NCI-H2081 (cell line): ENCODE measurements at places on chromosomes 11 and 22.

- no peak for DNase-seq
Measured at GRCh38 chr11:26905368-26905767, 88.5 kb upstream of the FIBIN start.

- DNase-seq: no peak
Measured at GRCh38 chr11:102617466-102618008, 7.6 kb downstream of the MMP20 start.

DNA sequence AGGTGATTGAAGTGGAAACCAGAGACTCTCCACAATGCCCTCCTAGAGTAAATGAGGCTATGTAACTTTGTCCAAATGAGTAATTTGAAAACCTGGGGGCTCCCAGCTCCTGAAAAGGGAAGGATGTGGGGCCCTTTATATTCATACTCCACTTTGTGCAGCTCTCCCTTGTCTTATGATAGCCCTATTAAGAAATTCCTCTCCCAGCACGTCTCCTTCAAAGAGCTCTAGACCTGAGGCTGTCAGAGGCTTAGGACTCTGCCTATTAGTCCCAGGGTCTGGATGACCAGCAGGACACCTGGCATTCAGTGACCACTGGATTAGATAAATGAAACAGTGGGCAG, 2.1 kb downstream of the SLC43A1 start:
- no peak for DNase-seq

DNA sequence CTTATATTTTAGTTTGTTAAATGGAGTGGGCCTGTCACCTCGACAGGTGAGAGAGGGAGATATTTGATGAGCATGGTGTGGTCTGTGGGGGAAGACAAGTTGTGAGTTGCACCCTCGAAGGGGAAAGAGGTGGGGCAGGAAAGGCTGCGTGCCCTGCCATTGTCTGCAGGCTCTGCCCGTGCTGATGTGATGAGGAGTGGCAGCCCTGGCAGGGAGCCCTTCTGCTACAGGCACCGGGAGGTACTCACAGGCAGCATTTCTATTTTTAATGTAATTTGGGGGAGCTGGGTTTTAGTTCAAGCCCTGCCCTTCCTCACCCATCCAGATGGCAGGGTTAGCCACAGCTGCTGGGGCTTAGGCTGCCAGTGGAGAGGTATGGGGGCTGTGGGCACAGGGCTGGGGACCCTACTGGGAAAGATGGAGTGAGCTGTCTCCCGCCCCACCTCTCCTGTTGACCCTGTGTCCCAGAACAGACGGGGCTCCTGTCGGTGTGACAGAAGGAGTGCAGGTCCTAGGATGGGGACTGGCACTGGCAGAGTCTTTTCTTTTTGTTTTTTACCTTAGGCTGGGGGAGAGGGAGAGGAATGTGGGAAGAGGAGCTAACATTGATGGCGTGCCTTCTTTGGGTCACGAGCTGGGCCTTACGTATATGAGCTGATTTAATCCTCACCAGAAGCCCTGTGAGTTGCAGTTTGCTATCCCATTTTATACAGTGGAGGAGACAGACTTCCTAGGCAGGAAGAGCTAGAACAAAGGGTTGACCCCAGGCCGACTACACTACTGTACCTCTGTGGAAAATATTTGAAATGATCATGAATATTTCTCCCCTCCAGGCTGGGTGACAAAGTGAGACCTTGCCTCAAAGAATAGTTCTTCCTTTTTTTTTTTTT, 51.6 kb downstream of the CEP164 start:
- no peak for DNase-seq

DNA sequence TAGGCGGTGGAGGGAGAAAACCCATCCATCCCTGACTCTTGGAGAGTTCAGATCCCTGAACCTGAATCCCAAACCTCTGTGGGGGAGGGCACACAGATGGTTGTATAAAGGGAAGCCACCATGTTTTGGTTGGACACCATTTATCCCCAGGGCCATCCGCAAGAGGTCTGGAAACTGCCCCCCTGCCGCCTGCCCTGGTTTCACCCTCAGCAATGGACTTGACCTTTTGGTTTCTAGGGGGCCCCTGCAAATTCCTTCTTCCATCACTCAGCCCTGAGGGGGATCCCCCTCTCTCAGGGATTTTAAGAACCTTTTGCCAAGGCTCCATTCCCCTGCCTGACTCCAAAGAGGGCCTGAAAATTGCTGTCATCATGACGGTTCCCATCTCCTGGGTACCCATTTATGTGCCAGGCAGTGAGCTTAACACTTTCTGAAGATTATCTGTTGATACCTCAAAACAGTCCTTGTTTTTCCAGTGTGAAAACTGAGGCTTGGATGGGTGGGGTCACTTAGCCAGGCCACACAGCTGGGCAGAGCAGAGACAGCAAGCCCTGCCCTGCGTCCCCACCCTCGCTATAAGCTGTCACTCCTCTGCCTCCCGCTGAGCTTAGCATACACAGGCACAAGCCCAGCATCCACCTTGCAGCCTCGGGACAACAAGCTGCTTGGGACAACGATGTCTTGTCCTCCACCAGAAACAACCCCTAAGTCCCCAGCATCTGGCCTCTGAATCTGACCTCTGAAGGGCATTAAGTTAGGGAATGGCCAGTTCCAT, 33.2 kb upstream of the CRYBB3 start:
- DNase-seq: no peak

GRCh38 chr11:72751116-72752087, 806 bp downstream of the ARAP1 start:
- no peak for DNase-seq

DNA sequence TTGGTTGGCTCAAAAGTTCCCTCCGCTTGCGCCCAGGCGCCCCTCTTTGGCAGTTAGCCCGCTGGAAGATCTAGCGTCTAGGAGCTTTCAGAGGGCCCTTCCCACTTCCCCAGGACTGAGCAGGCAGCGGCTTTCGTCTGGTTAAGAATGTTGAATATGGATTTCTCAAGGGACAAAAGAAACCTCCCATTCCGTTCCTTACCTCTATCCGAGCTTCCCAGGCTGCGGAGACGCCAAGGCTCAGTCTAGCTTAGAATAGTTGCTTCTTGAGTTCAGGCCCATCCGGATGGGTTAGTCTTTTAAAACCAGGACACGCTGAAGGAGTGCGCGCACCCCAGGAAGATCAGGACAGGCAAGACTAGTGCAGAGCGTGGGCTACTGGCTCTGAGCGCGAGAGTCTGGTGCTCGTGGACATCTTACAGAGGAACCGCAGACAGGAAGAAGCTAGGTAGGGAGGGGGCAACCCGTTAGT, 1.6 kb downstream of the NELL1 start:
- no peak for DNase-seq

- no peak for DNase-seq
Measured at GRCh38 chr22:26702906-26703830, 45.8 kb downstream of the MIAT start.

- DNase-seq: no peak
Measured at GRCh38 chr11:7495882-7496551, 10.7 kb downstream of the OLFML1 start.

GRCh38 chr11:84194696-84195095, 908.5 kb upstream of the CCDC90B start:
- DNase-seq: no peak

GRCh38 chr11:128505449-128506065, 81.8 kb downstream of the ETS1 start:
- no peak for DNase-seq

DNA sequence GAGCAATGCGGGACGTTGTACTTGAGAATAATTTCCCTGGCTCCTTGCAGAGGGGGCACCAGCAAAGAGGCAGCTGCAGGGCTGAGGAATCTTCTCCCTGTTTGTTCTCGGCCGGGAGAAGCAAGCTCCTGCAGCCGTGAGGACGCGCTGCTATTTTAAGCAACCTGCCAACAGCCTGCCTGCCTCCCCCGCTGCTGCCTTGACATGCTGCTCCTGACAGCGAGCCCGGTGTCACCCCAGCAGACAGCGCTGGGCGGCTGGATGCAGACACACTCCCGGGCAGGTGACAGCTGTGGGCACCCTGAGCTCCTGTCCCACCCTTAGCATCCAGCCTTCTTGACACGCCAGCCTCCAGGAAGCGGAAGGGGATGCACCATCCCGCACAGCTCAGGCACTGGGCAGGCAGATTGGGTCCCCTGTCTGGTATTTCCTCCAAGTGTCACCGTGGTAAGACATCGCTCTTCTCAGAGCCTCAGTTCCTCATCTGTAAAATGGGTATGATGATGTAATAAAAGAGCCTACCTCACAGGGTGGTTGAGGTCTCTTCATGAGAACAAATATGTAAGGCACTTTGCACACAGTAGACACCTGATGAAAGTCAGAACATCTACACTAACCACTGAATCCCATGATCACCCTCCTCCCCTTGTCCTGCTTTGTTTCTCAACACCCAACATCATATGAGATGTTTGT, 530.6 kb downstream of the MN1 start:
- no peak for DNase-seq

DNA sequence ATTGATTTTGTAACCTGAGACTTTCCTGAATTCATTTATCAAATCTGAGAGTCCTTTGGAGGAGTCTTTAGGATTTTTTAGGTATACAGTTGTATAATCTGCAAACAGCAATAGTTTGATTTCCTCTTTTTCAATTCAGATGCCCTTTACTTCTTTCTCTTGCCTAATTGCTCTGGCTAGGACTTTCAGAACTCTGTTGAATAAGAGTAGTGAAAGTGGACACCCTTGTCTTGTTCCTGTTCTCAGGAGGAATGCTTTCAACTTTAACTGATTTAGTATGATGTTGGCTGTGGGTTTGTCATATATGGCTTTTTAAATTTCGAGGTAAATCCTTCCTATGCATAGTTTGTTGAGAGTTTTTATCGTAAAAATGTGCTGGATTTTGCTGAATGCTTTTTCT, 227.4 kb downstream of the CSNK2A3 start:
- DNase-seq: no peak

DNA sequence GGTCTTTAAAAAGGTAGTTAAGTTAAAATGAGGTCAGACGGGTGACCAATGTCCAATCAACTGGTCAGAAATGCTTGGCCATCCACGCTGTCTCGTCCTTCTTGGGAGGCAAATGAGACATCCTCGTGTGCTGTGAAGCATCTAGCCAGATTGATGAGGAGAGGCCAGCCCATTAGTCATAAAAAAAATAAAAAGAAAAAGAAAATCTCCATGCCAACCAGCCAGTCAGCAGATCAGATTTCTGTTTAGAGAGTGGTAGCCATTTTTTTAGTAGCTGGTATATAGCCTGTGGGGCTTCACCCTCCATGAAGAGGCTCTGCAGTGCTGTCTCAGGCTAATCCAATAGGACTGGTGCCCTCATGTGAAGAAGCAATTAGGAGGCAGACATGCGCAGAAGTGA, 343.1 kb upstream of the SYN3 start:
- DNase-seq: no peak

- DNase-seq: peak; percentile 93
Measured at GRCh38 chr11:30879322-30880005, 293.3 kb upstream of the MPPED2 start.

DNA sequence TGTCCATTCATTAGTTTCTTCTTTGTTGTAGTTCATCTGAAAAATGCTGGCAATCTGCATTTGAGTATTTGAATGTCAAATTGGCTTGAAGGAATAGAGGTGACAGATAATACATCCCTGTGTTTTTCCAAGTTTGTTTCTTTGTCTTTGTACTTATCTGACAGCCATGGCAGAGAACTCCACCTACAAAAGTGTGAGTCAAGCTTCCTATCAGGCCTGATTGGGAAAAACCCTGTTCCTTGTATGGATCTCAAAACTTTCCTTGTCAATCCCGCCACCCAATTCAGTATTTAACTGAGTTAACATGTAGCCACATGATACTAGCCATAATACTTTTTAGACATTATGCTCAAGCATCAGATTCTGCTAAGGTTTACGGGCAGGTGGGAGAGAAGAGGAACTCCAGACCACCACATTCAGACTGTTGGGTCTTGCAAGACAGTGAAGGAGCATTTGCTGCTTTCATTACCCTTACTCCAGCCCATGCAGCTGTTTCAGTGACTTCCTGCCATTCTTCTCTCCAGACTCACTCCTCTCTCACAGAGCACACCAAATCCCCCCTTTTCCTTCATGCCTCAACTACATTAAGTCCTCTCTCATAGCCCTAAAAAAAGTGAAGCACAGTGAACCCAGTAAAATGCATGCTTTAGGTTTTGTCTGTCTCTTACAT, 65.9 kb downstream of the BLID start:
- no peak for DNase-seq

GRCh38 chr11:112132737-112133136, 31.2 kb downstream of the IL18 start:
- DNase-seq: no peak

DNA sequence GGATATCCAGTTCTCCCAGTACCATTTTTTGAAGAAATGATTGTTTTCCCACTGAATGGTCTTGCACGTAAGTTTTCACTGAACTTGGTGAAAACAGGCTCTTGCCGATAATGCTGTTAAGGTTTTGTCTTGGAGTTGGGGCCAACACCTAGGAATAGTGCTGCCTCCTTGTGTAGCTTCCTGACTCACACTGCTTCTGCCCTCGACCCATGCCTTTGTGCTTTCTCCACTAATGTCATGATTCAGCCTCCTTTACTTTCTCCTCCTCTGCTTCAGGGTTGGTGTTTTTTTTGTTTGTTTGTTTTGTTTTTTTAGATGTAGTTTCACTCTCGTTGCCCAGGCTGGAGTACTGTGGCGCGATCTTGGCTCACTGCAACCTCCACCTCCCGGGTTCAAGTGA, 30.2 kb downstream of the SLC5A1 start:
- DNase-seq: no peak

- no peak for DNase-seq
Measured at GRCh38 chr22:42396621-42397331, 35.4 kb downstream of the NFAM1 start.

DNA sequence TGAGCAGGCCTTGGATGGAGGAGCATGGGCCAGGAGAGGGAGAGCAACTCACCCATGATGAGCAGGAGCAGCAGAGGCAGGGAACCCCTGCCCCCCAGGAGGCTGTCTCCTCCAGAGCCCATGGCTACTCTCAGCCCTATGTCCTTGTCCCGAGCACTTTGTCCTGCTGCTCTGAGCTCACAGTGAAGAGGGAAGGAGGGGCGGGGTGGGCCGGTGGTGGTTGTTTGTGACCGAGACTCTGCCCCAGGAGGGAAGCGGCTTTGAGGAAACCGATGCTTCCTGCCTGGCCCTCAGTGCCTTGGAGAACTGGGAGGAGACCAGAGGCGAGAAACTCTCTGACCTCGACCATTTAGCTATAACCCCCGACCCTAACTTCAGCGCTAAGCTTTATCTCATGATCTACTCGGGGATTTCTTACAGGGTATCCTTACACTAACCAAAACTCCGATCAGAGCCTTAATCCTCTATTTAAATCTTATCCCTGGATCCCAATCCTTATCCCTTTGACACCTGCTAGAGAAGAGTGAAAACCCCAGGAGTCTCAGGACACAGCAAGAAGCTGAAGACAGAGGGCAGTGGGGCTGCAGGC, at the start of gene ROBO4:
ROBO4 (minus strand) TSS at position 192 of the 589 bp plus-strand sequence; CDS start at position 122, 70 bp downstream.
- no peak for DNase-seq

DNA sequence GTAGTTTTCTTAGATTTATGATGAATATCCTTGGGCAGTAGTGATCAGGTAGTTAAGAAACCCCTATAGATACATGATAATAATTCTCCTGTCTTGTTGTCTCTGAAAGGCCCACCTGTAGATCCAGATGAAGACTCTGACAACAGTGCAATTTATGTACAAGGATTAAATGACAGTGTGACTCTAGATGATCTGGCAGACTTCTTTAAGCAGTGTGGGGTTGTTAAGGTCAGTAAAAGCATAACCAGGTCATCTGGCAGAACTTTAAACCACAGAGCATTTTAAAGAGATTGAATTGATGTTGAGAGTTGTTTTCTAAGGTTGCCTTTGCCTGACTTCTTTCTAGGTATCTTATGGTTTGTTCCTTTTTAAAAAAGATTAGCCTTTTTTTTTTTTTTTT, 14.1 kb upstream of the GAS2L1 start:
- DNase-seq: no peak

- DNase-seq: no peak
Measured at GRCh38 chr22:17968126-17968525, 56.2 kb downstream of the MICAL3 start.
